Activated T-cell treated with anti-CD3 and anti-CD28 coated beads, Interleukin-2, amount 50 U/mL, for 4 hours (primary cell): ENCODE measurements at places on chromosomes 12 and 14.

GRCh38 chr12:116278667-116279066, 1.2 kb upstream of the MED13L start:
- no peak for DNase-seq

DNA sequence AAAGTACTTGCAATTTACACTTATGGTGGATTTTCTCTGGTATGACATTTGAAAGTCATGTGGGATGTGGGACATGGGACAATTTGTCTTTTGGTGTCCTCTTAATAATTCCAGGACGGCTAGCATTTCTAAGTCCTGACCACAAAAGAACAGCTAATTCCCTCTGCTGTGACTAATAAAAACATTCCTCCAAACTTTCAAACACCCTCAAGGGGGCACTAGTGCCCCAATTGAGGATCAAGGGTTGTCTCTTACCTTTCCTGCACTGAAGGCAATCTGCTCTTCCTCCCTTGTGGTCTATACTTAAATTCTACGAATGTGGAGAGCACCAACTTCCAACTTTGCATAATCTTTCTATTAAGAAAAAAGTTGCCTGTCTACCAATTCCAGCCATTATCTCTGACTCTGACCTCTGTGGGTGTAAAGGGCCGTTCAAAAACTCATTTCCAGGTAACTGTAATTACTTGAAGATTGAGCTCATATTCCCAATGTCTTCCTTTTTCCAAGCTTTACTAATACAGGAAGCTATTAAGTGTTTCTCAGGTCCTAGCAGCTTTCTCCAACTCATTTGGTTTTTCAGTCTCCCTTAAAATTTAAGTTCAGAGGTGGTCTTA, 210.2 kb downstream of the PTPRO start:
- DNase-seq: peak; percentile 37

DNA sequence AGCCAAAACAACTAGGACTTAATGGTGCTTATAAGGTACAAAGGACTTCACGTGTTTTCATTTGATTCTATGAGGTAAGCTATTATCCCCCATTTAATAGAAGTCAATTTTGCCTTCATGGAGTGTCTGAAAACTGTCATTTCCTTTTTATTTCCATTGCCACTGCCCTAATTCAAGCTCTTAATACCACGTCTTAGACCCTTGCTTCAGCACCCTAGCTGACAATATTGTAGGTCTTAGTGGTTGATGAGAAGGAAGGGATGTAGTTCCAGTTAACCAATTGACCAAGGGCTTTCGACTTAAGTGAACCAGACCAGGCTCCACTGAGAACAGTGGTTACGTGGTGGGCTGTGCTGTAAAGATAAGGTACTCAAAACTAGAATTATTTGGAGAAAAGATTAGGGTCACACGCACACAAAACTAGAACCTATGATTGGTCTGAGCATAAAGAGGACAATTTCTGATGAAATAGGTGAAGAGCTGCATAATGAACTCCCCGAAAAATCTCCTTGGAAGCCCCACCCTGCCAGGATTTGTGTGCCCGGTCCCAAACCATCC, 9.6 kb upstream of the ASIC1 start:
- DNase-seq: no peak

- no peak for DNase-seq
These were observed 19.8 kb downstream of the SLC16A7 start for GRCh38 chr12:59615392-59616165.

GRCh38 chr14:58641509-58641908, 3.7 kb downstream of the DACT1 start:
- DNase-seq: no peak

DNA sequence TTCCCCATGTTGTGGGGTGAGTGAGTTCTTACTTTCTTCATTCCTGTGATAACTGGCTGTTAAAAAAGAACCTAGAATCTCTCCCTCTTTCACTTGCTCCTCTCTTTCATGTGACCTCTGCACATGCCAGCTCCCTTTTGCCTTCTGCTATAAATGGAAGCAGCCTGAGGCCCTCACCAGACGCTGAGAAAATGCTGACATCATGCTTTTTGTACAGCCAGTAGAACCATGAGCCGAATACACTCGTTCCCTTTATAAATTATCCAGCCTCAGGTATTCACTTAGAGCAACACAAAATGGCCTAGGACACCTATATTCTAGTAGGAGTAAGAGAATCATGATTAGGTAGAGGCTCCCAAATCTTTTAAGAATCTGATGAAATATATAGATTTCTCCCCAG, 333.5 kb downstream of the LRIG3 start:
- no peak for DNase-seq

DNA sequence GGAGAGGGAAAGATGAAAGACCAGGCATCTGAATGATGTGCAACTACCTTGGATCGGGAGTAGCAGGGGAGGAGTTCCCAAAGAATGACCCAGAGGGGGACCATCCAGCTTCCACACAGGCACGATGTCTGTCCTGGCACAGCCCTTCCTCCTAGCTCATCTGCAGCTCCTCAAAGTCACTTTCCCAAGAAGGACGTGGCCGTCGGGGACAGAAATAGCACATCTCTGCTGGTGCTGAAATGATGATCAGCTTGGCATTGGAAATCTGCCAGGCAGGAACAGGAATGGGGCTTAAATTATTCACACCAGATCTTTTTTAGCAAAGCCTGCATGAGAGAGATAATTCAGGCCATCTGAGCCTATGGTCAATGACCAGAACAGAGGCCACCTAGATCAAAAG, 41.7 kb downstream of the TSPAN11 start:
- no peak for DNase-seq

DNA sequence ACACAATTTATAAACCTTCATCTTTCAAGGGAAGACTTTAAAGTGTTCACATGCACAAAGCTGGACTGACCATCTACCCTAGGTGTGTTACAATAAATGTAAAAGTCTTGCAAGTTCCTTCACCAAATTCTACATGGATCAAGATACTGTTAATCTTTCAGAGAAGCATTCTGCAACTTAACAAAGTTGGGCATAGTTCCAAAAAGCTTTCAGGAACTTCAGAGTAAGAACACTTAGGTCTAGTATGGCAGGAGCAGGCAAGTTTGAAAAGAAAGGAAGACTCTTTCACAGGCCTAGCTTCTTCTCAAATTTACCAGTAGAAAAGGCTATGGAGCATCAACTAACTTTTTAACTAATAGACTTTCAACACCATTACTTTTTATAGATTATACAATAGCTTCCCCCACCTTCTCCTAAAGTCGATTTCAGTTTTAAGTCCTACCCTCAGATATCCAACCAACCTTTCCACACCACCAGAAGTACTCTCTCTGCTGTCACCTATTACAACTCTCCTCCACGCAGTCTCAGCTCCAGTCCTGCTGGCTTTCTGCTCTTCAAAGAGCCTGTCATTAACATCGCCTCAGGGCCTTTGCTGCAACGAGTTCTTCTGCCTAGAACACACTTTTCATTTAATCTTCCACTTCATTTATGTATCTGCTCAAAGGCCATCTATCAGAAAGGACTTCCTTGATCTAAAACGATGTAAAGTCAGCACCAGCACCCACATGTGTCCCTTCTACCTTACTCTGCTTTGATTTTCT, 333.9 kb downstream of the CEP128 start:
- no peak for DNase-seq

- DNase-seq: no peak
These were observed 4.1 kb upstream of the KRT18 start for GRCh38 chr12:52944683-52945388.

DNA sequence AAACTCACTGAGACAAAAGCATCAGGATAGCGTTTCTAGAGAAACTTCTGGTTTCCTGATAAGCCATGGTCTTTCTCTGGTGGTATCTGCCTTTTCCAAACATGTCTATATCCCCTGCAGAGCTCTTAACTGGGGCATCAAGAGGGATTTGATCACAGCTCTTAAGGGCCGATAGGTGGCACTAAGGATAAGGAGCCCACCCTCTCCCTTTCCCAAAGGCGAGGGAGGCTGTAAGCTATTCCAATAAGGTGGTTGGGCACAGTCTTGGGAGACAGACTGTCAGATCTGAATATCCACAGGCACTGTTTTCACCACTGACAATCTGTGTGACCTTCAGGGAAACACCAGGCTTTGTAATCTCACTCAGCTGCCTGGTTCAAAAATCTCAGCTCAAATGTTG, 206.0 kb downstream of the ADGRD1 start:
- DNase-seq: no peak

DNA sequence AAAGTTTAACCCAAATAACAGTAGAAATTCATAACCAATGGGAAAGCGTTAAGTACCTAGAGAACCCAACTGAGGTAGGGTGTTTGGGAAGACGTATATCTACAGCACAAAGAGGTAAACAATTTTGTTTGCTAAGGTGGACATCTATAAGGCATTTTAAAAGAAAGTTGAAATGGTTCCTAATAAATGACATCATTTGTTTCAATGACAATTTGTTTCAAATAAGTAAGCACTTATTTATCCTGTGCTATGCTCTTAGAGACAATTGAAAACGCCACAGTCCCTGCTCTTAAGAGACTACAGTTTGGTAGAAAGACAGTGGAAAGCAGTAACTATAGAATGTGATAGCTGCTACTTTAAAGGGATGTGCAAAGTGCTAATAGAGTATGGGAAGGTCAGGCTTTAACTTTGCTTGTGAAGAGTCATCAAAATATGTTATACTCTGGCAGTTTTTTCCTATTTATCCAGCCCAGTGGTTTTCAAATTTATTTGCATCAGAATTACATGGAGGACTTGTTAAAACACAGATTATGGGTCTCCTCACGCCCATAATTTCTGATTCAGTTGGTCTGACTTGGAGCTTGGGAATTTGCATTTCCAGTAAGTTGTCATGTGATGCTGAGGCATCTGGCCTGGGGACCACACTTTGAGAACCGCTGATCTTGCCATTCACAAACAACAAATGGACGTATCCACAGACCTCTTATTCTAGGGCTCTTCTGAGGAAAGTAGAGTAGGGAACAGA, 19.6 kb upstream of the SMCO2 start:
- no peak for DNase-seq
